ENCODE measurements at places on chromosomes 1 and 21. TPM values are rescaled to one million over a fixed set of nuclear protein-coding genes. Genes with fewer than 3 reads are reported as not detected.

GRCh38 chr1:224377676-224378006, 21.0 kb downstream of the CNIH4 start:
- DNase-seq = no peak

GRCh38 chr1:110878993-110879392, 6.0 kb downstream of the CD53 start:
- no peak for DNase-seq

GRCh38 chr1:149942885-149943284, 6.2 kb upstream of the MTMR11 start:
- no peak for DNase-seq

Gene RNU1-1
- total RNA-seq = under 0.01 TPM
